T-helper 17 cell (primary cell): ENCODE measurements at places on chromosomes 16 and 17. TPM values are rescaled to one million over a fixed set of nuclear protein-coding genes. Genes with fewer than 3 reads are reported as not detected.

The ALOX15B gene
- total RNA-seq = not detected

The KRTAP16-1 gene
- 0.17 TPM for total RNA-seq

The PYDC1 gene
- total RNA-seq = not detected

The TP53TG3 gene
- not detected for total RNA-seq

The LHX1 gene
- not detected for total RNA-seq

The NTN3 gene
- not detected for total RNA-seq

The RHOT1 gene
- total RNA-seq = 18.9 TPM

The MYADML2 gene
- not detected for total RNA-seq
